AG10803 (cell line): ENCODE measurements at places on chromosomes 16 and 17.

- DNase-seq = no peak
These were observed 249.3 kb upstream of the CIBAR2 start for GRCh38 chr16:85361441-85362118.

- DNase-seq = no peak
These were observed 63.8 kb upstream of the GPRC5B start for GRCh38 chr16:19948186-19949104.

- peak; percentile 44 for DNase-seq
These were observed 90.9 kb downstream of the SPAG9 start for GRCh38 chr17:51029568-51030463.

DNA sequence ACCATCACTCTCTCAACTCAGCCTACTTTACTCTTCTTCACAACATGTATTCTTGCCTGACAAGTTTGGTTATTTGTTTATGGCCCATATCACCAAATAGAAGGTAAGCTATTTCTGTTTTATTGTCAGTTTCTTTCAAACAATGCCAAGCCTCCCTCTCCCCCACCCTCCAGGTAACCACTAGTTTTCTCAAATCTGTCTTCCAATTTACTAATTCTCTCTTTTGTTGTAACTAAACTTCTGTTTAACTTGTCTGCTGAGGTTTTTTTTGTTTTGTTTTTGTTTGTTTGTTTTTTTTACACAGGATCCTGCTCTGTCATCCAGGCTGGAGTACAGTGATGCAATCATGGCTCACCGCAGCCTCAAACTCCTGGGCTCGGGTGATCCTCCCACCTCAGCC lies 34.9 kb downstream of the CHCT1 start:
- DNase-seq = no peak

DNA sequence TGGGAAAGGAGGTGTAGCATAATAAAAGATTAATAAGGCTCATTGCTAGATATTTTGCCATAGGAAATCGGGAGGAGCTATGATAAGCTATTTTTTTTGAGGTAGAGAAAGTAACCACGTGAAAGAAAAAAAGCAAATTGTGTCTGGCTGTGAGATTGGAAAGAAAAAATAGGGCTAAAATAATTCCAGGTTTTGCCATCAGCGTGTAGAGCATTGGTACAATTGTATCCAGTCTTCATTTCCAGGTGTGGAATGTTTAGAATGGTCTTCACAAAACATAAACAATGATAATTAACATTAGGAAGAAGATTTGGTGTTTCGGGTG lies 1.1 kb downstream of the TANC2 start:
- no peak for DNase-seq

GRCh38 chr16:4892361-4893102 lies 44.4 kb downstream of the PPL start:
- DNase-seq = peak; percentile 23

DNA sequence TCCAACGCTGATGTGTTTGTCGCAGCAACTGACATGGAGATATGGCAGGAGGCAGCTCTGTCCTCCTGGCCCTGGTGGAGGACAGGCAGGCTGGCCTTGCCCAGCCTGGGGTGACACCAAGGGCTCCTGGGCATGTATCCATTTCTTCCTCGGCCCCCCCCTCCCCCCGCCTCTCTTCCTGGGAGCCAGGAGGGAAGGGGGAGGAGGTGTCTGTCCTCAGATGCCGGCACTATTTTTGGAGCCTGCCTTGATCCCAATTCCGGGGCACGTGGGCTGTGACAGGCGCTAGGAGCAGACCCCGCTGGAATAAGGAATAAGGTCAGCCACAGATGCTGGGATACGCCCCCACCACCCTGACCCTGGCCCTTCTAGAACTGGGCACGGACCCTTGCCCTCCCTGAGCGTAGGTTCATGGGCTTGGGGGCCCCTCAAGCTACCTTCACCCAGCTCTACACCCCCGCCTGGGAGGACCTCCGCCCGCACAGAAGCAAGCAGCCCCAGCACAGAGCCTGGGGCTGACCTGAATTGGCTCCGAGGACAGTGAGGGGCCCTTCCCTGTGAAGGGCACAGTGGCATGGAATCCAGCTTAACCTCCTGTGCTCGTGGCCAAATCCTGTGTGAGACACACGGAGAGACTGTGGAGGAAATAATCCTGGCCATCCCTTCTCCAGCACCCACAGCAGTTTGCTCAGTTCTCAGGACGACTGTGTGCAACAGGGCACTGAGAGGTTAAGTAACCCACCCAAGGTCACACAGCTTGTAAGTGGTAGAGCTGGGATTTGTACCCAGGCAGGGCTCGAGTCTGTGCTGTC lies 24.1 kb downstream of the SEC14L5 start:
- no peak for DNase-seq

DNA sequence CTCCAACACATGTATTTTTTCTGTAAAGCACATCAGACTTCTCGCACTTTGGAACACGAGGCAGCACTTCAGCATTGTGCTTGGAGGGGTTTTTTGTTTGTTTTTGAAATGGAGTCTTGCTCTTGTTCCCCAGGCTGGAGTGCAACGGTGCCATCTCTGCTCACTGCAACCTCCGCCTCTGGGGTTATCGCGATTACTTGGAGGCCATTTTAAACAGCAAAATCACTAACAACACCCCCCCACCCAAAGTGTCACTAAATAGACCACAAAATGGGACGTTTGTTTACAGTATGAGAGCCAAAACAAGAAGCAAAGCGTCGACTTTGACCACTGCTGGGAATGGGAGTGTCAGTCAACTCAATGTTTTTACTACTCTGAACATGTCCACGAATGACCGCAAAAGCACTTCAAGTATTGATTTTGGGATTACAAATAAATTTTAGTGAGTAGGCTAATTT lies 9.0 kb upstream of the C16orf87 start:
- no peak for DNase-seq

GRCh38 chr16:21617607-21618006 lies 18.2 kb downstream of the METTL9 start:
- no peak for DNase-seq

- peak; percentile 35 for DNase-seq
These were observed 806 bp downstream of the RAD51C start for GRCh38 chr17:58693208-58693607.

- no peak for DNase-seq
These were observed 211.9 kb downstream of the PRKCA start for GRCh38 chr17:66514227-66514806.

- DNase-seq = peak; percentile 89
These were observed 705 bp upstream of the PITPNC1 start for GRCh38 chr17:67376415-67376736.

DNA sequence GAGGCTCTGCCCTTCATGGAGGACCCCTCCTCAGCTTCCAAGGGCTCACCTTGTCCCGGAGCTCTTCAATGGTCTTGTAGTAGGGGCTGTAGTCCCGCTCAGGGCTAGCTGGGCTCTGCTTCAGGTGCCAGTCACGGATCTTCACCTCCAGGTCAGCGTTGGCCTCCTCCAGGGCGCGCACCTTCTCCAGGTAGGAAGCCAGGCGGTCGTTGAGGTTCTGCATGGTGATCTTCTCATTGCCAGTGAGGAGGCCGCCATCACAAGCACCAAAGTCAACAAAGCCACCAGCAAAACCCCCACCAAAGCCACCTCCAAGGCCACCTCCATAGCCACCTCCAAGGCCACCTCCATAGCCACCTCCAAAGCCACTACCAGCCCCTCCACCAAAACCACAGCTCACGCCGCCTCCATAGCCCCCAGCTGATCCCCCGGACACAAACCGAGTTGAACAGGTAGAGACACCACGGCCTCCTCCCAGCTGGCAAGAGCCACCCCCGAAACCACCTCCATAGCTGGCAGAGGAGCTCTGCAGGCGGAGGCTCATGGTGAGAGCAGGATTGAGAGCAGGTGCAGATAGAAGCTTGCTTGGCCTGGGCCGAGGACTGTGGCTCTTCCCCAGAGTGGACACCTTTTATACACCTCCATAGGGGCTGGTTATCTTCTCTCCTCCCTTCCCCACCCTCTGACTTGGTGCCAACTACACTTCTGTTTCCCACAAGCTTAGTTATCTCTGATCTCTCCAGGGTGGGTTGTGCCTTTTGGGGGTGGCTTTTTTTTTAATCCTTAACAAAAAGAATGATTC lies at the start of gene KRT13:
KRT13 (minus strand) TSS at position 606 of the 802 bp plus-strand sequence; CDS start at position 544, 62 bp downstream.
- DNase-seq = no peak

DNA sequence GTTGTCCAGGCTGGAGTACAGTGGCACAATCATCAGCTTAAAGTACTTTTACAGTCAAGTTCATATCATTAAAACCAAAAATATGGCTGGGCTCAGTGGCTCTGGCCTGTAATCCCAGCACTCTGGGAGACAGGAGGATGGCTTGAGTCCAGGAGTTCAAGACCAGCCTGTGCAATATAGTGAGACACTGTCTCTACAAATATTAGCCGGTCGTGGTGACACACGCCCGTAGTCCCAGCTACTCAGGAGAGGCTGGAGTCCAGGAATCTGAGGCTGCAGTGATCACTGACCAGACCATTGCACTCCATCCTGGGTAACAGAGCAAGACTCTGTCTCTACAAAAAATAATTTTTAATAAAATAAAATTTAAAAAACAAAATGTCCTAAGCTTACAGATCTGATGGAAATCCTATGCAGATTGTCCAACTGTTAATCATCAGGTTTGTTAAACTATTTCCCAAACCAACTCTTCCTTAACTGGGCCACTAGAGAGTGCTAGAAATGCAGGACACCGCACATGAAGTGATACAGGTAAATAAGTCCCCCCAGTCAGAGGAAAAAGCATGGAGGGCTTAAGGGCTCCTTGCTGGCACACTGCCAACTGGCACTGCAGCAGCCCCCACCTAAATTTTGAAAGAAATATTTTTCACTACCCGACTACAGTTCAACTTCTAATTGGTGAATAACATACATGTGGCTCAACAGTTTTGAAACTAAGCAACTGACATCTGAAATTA lies 2.8 kb downstream of the USP22 start:
- DNase-seq = peak; percentile 55

- DNase-seq = no peak
These were observed 12.2 kb downstream of the GAN start for GRCh38 chr16:81327011-81327410.

GRCh38 chr17:48457080-48457836 lies 27.2 kb upstream of the SKAP1 start:
- peak; percentile 43 for DNase-seq

GRCh38 chr16:29996766-29997250 lies 767 bp downstream of the INO80E start:
- no peak for DNase-seq

GRCh38 chr16:7550096-7550495 lies 217.5 kb downstream of the RBFOX1 start:
- no peak for DNase-seq

DNA sequence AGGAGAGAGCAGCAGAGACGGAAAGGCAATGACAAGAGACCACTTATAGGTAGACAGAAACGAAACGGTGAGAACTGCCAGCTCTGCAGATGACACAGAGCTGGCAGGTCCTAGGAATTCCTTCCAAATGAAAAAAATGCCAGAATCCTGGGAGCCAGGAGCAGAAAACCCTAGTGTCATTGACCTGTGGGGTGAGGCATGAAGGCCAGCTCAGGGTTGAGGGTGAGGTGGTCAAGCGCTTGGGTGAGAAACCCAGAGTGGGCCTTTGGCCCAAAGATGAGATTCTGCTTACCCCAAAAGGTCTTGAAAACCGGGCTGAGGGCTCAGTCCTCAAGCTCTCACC lies 9.2 kb downstream of the HIC1 start:
- DNase-seq = no peak

DNA sequence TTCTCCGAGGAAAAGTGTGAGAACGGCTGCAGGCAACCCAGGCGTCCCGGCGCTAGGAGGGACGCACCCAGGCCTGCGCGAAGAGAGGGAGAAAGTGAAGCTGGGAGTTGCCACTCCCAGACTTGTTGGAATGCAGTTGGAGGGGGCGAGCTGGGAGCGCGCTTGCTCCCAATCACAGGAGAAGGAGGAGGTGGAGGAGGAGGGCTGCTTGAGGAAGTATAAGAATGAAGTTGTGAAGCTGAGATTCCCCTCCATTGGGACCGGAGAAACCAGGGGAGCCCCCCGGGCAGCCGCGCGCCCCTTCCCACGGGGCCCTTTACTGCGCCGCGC lies at the start of gene ERBB2:
ERBB2 (plus strand) TSS at position 247 of the 330 bp plus-strand sequence. CDS start 175 bp downstream, outside the sequence.
- DNase-seq = peak; percentile 80

- DNase-seq = no peak
These were observed 13.8 kb downstream of the AANAT start for GRCh38 chr17:76481071-76481655.

DNA sequence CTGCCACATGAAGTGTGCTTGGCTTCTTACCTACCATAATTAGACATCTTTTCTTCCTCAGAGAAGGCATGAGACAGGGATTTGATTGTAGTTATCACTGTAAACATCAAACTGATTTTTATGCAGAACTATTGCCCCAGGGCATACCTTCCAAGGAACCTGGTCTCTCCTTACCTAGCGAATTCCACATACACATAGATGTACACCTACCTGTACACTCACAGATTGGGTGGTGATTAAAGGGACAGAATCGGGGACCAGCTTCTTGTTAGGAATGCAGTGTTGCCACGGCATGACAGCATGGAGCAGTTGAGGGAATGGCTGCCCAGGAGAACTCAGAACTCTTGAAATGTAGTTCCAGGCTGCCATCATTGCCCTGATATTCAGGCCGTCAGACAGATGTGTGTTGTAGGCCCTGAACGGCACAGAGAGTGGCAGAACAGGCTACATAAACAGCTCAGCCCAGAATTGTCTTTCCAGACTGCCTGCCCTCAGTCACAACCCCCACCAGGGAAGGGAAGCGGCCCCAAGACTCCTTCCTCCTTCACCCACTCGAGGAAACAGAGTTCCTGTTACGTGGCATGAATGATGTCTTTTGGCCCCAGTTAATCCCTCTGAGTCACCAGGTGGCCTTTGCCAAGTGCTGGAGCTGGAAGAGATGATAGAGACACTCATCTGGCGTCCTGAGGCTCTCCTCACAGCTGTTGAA lies 17.8 kb upstream of the NAGLU start:
- peak; percentile 98 for DNase-seq

GRCh38 chr16:87129771-87130170 lies 187.4 kb downstream of the C16orf95 start:
- DNase-seq = no peak

GRCh38 chr17:83100220-83100852 lies 20.9 kb downstream of the METRNL start:
- DNase-seq = peak; percentile 58
